Foreskin fibroblast (primary cell): ENCODE measurements at places on chromosomes 5 and 9.

GRCh38 chr9:130331061-130331460 lies 65.5 kb downstream of the HMCN2 start:
- DNase-seq = no peak

DNA sequence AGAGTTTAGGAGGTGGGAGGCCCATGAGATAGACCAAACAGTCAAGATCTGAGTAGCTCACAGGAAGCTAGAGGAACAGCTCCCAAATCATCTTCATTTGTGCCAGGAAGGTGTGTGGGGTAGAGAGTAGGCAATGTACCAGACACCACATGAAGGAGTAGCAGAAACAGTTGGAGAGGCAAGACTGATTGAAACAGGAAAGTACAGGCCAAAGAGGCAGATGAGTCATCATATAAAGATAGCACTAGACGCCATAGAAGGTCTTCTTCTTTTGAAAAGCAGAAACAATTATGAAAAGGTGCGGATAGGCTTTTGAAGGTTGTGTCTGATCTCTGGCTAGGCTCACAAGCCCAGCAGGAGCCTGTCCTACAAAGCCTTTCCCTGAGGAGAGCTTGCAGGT lies 62.7 kb upstream of the PALM2AKAP2 start:
- no peak for DNase-seq

- no peak for DNase-seq
Measured at GRCh38 chr9:86856259-86856658, 91.0 kb downstream of the GAS1 start.

DNA sequence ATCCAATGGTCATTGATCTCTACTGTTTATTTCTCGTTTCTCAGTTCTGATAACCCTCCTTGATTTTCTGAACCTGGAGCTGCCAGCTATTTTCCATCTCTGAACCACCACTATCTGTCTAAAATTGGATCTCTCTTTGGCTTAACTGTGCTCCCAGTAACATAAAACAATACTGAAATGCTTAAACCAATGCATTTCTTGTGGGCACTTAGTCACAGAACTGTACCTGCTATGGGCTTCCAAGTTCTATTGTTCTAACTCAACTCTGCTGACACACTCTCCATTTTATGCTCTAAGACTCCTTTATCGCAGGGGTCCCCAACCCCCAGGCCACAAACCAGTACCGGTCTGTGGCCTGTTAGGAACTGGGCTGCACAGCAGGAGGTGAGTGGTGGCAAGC lies 120.6 kb downstream of the LHFPL2 start:
- DNase-seq = no peak

- no peak for DNase-seq
Measured at GRCh38 chr5:135069895-135070657, 36.0 kb upstream of the PITX1 start.

DNA sequence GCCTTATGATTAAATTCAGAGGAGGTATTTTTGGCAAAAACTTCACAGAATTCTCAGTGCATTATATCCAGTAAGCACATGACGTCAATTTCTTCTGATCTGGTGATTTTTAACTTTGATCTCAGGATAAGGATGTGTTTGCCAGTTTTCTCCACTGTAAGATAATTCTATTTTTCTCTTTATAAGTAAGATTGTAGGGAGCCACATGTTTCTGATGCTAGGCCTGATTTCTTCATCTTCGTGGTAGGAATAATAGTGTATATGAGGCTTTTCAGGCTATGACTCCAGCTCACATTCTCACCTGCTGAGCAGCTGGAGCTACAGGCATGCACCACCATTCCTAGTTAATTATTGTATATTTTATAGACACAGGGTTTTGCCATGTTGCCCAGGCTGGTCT lies 32.1 kb upstream of the LMNB1 start:
- no peak for DNase-seq

GRCh38 chr5:82413302-82414040 lies 135.3 kb upstream of the RPS23 start:
- DNase-seq = peak; percentile 60

DNA sequence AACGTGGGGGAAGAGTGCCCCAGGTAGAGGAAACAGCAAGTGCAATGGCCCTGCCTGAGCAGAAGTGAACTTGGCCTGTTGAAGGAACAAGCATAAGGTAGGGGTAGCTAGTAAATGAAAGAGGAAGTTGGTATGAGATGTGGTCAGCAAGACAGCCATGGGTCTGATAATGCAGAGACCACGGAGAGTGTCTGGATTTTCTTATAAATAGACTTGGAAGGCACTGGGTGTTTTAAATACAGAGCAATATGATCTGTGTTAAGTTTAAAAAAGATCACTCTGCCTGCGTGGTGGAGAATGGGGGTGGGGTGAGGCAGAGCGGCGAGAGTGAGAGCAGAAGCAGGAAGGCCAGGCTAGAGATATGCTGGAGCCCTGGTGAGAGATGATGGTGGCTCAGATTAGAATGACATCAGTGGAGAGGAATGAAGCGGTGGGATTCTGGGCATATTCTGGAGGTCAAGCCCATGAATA lies 4.2 kb downstream of the ADAM19 start:
- DNase-seq = no peak

DNA sequence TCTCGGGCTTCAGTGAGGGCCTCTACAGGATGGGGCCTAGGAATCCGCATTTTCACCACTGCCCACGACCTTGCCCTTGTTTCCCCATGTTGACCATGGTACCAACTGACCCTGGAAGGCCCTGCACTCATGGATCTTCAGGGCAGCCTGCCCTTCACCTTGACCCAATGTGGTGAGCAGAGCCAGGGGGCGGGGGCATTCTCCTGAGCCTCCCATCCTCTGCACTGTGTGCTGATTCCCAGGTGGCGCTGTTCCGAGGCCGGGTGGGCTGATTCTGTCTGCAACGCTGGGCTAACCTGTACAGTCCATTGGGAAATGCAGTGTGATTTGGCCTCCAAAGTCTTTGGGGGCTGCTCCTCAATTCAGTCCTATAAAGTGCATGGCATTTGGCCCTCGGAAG lies 68.7 kb downstream of the SHB start:
- DNase-seq = no peak

- DNase-seq = no peak
Measured at GRCh38 chr9:137417161-137418021, 5.6 kb downstream of the EXD3 start.

GRCh38 chr9:37902796-37903646 lies 906 bp downstream of the SLC25A51 start:
- DNase-seq = peak; percentile 50

DNA sequence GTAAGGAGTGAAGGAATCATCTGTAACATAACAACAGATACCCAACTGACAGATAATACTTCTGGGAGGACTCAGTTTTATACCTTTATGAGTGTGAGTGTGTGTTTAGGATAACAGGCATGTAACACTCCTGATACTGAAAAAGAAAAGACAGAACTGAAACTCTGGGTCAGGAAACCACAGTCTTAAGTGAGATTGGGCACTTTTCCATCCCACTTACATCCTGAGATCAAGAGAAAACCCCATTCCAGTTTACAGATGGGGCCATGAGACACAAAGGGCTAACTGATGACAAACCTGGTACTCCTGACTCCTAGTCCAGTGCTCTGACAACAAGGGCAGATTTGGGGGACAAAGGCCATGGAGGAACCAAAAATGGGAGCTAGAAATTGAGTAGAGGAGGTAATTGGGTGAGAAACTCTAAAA lies 18.0 kb downstream of the IL5 start:
- no peak for DNase-seq

DNA sequence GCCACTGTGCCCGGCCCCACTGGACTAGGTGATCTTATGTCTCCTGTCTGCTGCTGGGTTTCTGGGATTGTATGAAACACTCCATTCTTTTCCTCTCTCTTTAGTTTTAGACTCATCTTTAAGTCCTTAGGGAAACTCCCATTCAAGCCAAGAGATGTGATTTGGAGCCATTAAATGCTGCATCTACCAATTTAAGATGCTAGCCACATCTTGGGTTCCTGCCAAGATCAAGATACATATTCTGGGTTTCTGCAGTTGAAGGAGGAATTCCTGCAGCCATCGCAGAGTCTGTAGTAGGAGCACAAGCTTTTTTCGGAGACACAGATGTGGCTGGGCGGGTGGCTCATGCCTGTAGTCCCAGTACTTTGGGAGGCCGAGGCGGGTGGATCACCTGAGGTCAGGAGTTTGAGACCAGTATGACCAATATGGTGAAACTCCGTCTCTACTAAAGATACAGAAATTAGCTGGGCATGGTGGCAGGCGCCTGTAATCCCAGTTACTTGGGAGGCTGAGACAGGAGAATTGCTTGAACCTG lies 23.2 kb downstream of the STXBP1 start:
- DNase-seq = peak; percentile 28

- no peak for DNase-seq
Measured at GRCh38 chr9:110087605-110088004, 120.4 kb downstream of the C9orf152 start.

- DNase-seq = no peak
Measured at GRCh38 chr5:156628421-156628820, 221.7 kb upstream of the PPP1R2B start.

DNA sequence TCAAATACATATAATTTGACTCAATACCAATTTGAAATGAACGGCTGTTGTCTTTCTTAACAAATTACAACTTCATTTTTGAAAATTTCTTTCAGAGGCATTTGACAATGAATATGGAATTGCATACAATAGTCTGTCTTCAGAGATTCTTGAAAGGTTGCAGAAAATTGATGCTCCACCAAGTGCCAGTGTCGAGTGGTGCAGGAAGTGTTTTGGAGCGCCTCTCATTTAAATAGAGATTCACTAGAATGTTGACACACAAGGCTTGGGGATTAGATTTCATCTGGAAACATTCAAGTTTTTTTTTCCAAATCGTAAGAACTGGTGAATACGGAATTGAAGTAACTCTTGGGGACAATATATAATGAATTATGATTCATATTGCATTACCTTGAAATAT lies 8.1 kb downstream of the RPS6 start:
- no peak for DNase-seq

GRCh38 chr9:129458663-129459546 lies 162.0 kb downstream of the C9orf50 start:
- DNase-seq = peak; percentile 41

DNA sequence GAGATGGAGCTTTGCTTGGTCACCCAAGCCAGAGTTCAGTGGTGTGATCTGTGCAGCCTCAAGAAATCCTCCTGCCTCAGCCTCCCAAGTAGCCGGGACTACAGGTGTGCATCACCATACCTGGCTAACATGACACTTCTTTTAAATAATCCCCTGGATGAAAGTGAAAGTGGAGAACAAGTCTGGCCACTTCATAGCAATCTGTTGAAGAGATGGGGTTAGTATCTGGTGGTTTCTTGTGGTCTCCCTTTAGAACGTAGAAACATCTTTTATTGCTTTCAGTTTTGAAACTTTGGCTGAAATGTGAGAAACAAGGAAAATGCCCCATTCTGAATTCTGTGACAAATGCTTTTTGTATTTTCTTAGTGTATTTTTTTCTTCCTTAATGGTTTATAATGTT lies 452.5 kb upstream of the RIOK2 start:
- no peak for DNase-seq

DNA sequence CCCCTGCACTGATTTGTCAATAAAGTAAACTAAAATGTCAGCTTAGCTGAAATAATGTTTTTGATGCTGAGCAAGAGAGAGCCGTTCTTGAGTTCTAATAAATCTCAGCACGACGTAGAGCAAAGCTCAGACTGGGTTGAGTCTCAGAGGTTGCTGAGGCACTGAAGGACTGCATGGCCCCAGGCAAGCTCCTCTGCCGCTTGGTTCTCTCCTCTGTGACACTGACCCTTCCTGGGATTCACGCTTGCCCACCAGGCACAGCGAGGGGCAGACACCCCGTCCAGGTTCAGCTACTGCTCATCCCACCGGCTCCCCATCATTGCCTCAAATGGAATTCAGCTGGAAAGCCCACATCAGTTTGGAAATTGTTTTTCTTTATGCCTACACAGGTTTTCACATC lies 129.8 kb downstream of the IRX2 start:
- DNase-seq = no peak

- DNase-seq = peak; percentile 23
Measured at GRCh38 chr5:56814361-56814962, 887 bp upstream of the MAP3K1 start.

DNA sequence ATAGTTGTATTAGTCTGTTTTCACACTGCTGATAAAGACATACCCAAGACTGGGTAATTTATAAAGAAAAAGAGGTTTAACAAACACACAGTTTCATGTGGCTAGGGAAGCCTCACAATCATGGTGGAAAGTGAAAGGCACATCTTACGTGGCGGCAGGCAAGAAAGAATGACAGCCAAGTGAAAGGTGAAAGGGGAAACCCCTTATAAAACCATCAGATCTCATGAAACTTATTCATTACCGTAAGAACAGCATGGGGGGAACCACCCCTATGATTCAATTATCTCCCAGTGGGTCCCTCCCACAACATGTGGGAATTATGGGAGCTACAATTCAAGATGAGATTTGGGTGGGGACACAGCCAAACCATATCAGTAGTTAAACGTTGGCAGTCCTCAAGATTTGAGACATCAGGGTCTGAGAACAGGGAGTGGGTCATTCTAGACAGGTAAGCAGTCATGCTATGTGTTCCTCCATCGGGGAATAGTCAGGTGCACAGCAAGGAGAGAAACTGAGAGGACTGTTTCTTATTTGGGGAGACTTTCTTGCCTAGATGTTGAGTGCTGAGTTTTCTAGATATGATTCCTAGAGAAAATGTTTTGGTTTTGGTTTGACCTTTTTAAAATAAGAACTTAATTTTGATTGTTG lies 45.8 kb upstream of the ENTREP1 start:
- no peak for DNase-seq

GRCh38 chr5:143674469-143674786 lies 137.5 kb upstream of the HMHB1 start:
- DNase-seq = no peak

GRCh38 chr9:7284517-7284916 lies 515.1 kb downstream of the DMAC1 start:
- DNase-seq = no peak

DNA sequence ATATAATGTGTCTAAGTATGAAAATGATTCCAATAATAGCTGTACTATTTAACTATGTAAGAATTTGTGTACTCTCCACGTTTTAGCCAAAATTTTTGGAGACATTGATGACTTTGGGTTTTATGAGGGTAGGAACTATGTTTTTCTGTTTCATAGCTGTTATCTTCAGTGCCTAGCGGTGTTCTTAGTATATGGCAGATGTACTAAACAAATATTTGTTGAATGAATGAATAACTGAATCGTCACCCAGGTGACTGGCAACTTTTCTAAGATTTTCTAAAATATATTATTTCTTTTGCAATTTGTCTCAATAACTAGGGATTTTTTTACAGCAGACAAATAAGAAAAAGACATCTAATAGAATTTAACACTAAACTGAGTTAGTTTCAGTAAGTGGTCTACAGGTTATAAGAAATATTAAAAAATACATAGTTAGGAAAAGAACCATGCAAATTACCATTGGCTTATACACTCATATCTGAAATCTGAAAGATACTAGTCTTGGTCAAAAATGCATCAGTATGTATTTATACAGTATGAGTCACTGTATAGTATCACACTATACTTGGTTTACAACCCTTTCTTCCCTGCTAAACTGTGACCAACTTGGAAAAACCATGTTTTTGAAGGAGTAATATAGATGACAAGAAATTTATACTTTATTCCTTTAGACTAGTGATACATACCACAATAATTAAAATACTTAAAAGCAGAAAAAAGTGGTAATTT lies 10.5 kb upstream of the ERCC6L2 start:
- DNase-seq = no peak

- DNase-seq = peak; percentile 34
Measured at GRCh38 chr5:124871303-124871702, 124.9 kb upstream of the ZNF608 start.

GRCh38 chr5:55624841-55625588 lies 87.1 kb downstream of the SLC38A9 start:
- no peak for DNase-seq

GRCh38 chr9:92720807-92721535 lies 43.7 kb downstream of the BICD2 start:
- DNase-seq = no peak
